ENCODE measurements at places on chromosomes 11 and 22.

GRCh38 chr11:45590743-45591142 lies 74.7 kb downstream of the CHST1 start:
- DNase-seq = no peak

DNA sequence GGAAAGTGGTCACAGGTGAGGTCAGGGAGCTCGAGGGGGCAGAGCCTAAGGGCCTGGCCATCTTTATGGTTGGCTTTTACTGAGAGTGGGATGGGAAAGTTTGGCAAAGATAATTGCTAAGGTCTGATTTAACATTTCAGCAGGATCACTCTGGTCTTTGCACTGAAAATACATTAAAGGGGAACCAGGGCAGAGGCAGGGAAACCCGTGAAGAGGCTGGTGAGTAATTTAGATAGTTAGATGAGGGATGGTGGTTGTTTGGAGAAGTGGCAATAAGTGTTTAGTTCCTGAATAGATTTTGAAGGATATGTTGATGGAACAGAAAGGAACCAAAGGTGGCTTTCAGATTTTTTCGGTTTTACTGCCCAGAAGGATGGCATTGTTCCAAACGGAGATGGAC lies 50.8 kb downstream of the SCN3B start:
- DNase-seq = no peak

- DNase-seq = no peak
These were observed 234.5 kb downstream of the METTL15 start for GRCh38 chr11:28342716-28343115.

DNA sequence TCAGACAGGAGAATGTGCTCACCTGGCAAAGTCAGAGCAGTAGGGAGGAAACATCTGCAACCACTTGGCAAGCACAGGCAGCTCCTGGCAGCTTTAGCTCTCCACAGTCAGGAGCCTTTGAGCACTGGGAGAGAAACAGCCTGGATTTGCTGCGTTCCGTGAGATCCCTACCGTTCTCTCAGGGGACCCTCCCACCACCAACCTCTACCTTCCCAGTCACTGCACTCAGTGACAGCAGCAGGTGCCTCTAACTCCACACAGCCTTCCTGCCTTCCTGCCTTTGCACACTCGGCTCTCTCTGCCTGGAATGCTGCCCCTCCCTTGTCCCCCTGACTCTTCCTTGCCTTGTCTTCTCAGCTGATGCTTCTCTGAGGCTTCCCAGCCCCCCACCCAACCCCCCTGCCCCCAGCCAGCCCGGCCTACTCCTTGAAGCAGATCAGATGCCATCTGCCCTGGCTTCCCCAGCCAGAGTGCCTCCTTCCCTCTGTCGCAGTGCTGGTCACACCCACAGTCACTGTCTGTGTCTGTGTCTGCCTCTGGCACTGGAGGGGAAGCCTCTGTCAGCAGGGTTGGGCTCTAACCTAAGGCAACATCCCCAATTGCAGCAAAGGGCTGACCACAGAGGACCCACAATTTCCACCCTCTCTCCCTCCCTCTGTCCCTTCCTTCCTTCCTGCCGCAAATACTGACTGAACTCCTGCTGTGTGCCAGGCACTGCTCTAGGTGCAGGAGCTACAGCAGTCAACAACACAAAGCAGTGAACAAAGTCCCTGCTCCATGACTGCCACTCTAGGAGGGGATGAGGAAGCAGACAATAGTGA lies 14.9 kb upstream of the TSKU start:
- DNase-seq = no peak

GRCh38 chr11:42631220-42631843 lies 680.5 kb upstream of the API5 start:
- DNase-seq = no peak

DNA sequence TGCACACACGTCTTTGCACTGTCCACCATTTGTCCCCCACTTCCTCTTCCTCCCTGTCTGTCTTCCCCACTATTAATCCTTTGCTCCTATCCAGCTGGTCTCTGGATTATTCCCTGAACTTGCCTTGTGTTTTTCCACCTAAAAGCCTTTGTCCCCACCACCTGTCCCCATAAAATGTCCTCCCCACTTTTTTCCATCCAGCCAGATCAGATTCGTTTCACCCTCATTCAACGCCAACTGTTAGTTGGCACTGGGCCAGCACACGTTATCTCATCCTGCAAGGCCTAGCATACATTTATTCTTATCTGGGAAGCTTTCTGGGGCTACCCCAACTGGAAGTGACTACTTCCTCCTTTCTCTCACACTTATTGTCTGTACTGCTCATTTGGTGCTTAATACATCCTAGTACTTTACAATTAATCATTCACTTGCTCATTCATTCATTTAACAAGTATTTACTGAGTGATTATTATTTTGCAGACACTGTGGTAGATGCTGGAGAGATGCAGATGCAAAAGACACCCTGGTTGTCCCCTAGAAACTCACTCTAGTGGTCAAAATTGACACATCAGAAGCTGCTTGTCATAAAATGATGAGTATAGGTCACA lies 96.2 kb downstream of the RASSF10 start:
- DNase-seq = no peak

- DNase-seq = peak; percentile 9
These were observed 1.5 kb upstream of the LARGE1 start for GRCh38 chr22:33921525-33922348.

DNA sequence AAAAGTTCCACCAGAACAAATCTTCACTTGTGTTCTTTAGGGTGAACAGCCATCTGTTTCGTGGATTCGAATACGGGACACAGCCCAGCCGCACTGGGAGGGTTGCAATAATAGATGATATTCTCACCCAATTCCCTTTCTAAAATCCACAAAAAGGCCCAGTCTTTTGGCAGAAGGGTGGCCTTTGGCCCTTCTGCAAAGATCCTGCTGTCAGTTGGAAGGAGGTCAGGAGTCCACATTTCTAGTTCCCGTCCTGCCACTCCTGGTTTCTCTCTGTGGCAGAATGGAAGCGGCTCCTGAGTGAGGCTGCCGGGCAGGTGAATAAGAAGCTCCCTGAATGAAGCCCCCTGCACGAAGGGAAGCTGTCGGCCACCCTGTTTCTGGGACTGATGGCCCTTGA lies 11.2 kb upstream of the LINC01488 start:
- no peak for DNase-seq

DNA sequence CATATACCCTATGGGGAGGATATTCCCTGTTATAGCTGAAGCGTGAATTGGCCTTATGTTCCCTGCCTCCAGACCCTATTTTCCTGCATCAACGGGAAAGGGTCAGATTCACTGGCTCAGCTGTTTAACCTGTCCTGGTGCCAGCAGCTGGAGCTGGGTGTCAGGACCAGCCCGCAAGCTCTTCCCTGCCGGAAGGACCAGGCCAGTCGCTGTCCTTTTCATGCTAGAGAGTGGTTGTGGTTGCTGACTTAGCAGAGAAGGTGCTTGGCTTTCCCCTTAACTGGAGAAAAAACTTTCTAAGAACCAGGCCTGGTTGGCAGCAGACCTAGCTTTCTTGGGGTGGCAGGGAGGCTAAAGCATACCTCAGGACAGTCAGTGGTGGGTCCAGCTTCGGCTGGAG lies 5.2 kb upstream of the SREBF2 start:
- DNase-seq = no peak

- no peak for DNase-seq
These were observed 206.5 kb upstream of the PGR start for GRCh38 chr11:101336155-101336554.

DNA sequence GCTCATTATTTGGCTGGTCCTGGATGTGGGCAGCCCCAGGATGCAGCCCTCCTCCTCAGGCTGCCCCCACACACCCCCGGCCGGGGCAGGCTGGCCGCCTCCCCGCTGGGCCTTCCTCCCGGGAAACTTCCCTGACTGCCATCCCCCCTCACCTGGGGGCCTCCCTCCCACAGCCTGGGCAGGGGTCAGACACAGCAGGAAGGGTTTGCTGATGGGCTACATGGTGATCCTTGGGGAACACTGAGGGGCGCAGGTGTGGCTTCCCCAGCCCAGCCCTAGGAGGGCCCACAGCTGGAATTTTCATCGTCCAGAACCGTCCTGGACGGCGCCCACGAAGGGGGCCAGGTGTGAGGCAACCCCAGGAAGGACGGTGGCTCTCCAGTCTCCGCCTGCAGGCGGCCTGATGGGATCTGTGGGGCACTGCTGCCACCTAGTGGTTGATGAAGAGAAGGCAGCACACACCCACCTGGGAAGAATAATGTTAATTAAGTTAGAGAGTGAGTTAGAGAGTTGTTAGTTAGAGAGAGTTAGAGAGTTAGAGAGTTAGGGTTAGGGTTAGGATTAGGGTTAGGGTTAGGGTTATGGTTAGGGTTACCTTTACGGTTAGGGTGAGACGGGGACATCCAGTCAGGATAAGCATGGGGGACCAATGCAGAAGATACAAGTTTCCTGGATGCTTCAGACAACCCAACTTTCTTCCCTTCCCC lies 75.9 kb upstream of the PRR5 start:
- DNase-seq = peak; percentile 81

- DNase-seq = no peak
These were observed 56.1 kb upstream of the VSTM5 start for GRCh38 chr11:93906486-93906885.

GRCh38 chr22:38144025-38144405 lies 33.5 kb upstream of the BAIAP2L2 start:
- no peak for DNase-seq

DNA sequence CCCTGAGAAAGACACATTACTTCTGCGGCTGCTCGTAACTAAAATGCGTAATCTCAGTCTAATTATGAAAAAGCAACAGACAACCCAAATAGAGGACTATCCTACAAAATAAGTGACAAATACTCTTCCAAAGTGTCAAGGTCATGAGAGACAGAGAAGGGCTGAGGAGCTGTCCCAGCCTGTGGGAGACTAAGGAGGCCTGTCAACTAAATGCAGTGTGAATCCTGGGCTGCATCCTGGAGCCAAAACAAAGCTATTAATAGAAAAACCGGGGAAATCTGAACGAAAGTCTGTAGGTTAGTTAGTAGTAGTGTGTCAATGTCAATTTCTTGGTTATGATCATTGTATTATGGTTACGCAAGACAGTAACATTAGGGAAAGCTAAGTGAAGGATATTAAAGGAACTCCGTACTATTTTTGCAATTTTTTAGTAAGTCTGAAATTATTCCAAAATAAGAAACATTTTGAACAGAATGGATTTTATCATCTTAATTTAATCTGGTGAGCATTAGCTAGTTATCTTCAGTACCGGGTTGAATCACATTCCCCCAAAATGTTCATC lies 39.8 kb upstream of the SLC35C1 start:
- DNase-seq = no peak

GRCh38 chr11:45899448-45900174 lies 7.5 kb downstream of the FREY1 start:
- peak; percentile 73 for DNase-seq

GRCh38 chr11:85955531-85955930 lies 100.3 kb downstream of the CCDC83 start:
- no peak for DNase-seq

Measured in stimulated activated naive CD8-positive, alpha-beta T cell treated with anti-CD3 and anti-CD28 coated beads, Interleukin-15, amount 100 ng/mL, for 72 hours (primary cell).